Myocyte (in vitro differentiated cells): ENCODE measurements at places on chromosomes 12 and 14.

- peak; percentile 44 for DNase-seq
These were observed 20.9 kb downstream of the PDE6H start for GRCh38 chr12:14993537-14994266.

GRCh38 chr14:56657604-56658003 lies 78.0 kb downstream of the TMEM260 start:
- DNase-seq, result peak; percentile 27

DNA sequence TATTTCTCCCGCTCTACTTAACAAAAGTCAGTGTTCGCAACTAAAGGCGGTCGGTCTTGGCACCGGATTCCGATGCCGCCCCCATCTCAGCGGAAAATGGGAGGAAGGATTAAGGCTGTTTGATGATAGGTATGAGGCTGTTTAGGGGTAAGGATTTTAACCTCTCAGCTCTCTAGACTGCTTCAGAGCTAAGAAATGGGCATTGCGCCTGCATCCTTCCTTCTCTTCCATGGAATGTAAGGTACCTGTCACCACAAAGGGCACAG lies 1.4 kb downstream of the COCH start:
- DNase-seq, result no peak

DNA sequence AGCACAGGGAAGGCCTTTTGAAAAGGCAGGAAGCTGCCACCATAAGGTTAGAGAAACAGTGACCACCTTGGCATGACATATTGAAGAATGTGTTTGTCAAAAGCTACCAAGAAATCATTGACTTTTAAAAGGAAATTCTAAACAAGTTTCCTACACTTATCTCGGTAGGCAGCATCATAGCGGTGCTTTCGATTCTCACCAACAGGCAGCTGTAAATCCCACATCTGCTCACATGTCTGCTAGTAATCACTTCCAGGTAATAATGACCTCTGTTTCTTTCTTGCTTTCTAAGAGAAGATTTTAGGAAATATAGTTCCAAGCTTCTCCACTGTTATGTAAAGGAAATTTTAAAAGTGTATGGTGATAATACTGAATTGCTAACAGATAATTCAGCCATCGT lies 821.1 kb upstream of the FOXG1 start:
- DNase-seq, result no peak

- DNase-seq, result no peak
These were observed at the start of gene SH2B3 for GRCh38 chr12:111405859-111406473. Gene SH2B3, plus strand, starts transcription at chr12:111405923. Its CDS starts 12,223 bp downstream, at chr12:111418146.

DNA sequence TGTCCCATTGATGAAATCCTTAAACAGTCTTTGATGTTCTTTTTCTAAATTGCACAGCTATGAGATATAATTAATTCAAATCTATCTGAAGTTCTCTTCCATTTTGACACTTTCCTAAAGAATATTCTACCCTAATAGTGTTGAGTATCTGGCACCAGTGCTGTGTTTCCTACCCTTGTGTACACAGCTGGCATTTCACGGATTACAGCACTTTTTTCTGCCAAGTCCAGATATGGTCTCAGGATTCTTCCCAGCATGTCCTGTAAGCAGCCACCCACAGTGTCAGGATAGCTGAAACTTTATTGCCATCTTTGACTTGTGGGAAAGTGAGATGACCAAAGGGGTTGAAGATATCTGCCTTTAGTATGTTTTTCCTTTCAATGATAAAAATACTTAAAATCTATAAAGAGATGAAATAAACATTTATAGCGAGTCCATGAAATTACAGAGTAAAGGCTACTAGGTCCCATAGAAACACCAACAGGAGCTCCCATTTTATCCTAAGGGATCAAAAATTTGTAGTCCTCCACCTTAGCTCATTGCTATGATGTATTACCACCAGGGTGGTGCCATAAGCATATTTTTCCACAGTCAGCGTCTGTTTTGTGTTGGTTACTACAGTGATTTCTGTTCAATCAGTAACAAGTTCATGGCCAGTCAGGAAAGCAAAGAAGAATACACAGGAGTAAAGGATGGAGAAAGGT lies 96.7 kb downstream of the TRHDE start:
- DNase-seq, result no peak

DNA sequence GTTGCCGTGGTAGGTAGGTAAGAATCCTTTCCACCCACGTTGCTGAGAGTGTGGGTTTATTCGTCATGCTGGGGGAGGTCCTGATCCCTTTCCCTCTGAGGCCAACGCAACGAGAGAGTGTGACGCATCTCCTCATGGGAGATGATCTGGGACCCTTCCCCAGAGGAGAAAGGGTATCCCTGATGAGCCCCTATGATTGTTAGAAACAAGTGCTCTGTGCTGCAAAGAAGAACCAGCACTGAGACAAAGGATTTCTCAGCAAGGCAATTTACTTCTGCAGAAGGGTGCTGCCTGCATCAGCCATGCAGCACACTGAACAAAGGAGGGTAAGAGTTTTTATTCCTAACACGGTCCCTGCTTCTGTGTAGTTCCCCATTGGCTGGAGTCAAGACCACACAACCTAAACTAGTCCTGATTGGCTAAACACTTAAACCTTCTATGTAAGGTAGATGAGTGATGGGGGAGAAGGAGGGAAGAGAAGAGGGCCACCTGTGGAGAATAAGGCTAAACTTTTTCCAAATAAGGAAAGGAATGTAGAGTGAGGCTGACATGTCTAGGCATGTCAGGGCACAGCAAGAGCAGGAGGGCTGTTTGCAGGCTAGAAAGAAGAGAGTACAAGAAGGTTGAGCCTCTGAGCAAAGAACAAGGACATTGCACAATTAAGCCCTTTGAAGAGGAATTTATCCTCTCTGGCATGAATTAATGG lies 21.3 kb downstream of the CLEC2A start:
- DNase-seq, result no peak

GRCh38 chr14:71523630-71524319 lies 408.5 kb upstream of the RGS6 start:
- no peak for DNase-seq

- DNase-seq, result no peak
These were observed 1.9 kb downstream of the RIOX1 start for GRCh38 chr14:73492670-73493069.
